ENCODE measurements at places on chromosomes 13 and 19.

DNA sequence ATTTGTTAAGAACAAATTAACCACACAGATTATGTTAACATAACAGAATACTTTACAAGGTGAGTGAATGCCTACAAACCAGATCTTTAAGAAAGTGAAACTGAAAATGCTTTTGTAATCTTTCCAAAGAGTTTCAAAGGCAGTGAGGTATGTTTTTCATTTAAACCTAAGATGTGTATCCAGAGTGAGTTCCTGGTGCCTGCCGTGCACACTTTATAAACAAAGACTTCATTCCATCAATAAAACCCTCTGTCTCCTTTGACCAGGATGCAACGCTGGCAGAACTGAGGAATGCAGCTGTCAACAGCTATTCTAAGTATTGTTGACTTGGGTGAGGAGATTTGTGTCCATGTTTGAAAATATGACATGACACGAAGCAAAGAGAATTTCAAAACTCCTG, 344.6 kb downstream of the DNAJC15 start:
- no peak for DNase-seq

DNA sequence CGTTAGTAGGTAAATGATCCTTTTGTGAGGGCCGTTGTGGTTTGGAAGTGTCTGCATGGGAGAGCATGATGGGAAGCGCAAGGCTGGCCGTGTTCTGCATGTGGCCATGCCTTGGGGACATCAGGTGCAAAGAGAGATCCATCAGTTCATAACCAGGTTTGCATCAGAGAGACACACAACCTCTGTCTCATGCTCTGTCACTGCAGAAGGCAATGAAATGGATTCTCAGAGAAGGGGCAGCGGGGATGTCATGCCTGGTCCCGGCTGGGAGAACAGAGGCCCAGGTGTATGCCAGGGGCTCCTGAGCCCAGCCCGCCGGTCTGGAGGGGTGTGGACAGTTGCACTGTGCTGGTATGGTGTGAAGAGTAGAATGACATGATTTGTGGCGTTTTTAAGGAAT, 60.2 kb downstream of the GGACT start:
- no peak for DNase-seq

DNA sequence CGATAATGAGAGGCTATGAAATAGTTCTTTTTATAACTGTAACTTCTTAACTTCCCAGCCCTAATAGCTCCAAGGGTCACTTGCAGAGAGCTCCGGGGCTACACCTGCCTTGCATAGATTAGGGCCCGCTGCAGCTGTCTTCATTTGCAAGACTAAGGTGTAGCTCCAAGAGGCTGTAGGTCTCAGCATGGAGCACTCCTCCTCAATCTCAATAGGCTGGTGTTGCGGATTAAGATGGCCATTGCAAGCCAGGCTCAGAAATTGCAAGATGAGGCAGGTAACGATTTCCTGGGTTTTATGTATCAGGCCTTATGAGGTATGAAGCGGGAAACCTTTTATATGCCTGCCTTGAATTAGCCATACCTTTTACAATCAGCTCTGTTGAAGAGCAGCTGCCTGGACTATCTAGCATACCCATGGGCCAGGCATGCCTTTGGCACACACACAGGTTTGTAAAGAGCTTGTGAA, 185.7 kb downstream of the TM9SF2 start:
- DNase-seq: no peak

DNA sequence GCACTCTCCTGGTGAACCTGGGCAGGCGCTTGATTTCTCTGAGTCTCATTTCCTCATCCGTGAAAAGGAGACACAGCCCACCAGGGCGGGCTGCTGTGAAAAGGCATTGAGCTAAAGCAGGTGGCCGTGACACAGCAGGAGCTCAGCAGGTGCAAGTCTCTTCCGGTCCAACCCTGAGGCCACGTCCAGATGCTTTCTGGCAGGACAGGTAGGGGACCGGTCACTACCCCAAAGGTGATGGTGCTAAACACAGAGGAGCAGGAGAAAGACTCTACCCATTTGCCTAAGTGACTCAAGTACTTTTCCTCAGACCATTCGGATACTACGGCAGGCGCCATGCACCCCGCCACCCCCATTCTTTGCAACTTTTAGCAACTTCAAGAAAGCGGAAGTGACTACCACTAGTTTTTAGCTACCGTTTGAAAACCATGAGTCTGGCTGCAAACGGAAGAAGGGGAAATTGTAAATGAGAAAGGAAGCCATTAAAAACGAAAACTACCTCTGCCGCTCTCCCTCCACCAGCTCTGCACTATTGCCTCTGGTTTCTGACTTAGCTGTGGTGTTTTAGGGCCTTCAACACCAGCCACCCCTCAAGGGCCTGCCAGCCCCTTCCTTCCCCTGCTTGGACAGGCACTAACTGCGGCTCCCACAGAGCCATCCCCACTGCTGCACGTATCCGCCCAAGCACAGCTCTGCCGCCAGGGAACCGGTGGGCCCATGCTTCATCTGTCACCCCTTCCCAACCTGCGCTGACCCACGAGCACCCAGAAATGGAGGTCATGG, 4.8 kb downstream of the PPP6R1 start:
- no peak for DNase-seq

DNA sequence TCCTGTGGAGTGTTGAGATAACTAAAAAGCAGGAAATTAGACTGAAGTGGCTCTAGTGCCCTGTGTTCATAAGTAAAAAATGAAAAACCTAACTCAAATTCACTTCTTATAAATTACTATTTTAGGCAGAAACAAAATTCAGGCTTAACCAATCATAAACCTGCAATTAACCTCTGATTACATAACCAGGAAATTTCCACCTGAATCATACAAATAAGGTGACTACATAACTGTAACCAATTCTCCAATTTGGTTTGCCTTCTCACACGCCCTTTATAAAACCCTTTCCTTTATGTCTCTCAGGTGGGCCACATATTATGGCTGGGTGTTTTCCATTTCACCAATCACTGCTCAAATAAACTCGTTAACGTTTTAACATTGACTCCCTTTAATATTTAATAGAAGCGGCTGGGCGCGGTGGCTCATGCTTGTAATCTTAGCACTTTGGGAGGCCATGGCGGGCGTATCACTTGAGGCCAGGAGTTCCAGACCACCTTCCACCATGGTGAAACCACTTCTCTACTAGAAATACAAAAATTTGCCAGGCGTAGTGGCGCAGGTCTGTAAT, 22.9 kb upstream of the ZNF724 start:
- no peak for DNase-seq

- DNase-seq: no peak
These were observed 100.4 kb upstream of the GJB6 start for GRCh38 chr13:20332361-20333096.

GRCh38 chr19:2582984-2583956, 107.3 kb downstream of the GADD45B start:
- DNase-seq: no peak

DNA sequence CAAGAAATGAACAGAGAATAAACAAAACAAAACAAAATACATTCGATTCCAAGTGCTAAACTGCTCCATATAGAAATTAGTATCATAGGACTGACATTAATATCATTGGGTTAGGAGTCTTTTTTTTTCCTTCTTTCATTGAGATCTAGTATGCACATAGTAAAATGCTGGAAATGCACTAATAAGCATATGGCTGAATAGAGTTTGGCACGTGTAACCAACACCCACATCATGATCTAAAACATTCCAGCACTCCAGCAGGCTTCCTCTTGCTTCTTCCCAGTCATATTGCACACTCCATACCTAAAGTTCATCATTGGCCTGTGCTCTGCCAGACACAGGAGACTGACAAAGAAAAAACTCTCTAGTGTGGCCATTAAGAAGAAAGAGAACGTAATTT, 117.5 kb downstream of the POU4F1 start:
- DNase-seq: no peak

GRCh38 chr19:46759817-46760333, 13.6 kb upstream of the STRN4 start:
- DNase-seq: no peak

- no peak for DNase-seq
These were observed 205.5 kb downstream of the NALCN start for GRCh38 chr13:101210774-101211173.
